ENCODE measurements at places on chromosomes 12 and 14.

DNA sequence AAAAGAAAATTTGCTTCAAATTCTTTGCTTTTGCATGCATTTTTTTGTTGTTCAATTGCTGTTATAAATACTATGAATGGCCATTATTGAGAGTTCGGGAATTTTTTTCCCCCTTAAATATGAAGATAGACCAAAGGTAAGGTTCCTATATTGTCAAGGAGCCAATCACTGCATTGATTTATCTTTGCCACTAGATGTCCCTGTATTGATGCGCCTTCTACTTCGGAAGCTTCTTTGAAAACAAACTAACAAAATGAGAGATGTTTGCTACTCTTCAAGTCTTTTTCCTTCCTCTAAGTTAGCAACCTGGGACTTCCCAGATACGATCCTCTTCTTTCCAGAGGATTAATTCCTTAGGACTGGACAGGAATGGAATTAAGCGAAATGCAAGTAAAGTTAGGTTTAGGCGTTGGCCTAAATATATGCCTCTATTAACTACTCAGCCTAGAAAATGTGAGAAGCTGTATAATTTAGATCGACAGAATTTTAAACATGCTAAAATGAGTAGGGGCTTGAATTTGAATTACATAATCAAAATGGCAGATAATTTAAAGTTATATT, 318.1 kb downstream of the AEBP2 start:
- no peak for DNase-seq

DNA sequence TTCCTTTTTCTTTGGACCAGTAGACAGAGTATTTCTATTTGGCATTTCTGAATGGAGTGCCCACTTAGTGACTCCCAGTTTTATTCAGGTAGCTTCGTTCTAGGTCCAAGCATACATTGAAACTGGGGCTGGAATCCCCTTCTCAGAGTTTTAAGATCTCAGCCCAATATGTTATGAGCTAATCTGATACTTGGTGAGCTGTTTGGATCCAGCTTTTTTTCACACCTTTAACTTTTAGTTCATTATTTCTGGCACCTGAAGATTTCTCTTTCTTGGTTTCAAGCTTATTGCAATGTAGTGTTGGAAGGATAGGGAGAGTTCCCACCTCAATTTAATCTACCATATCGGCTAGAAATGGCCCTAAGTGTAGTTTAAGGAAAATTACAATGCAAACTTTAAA, 53.5 kb upstream of the CCDC198 start:
- DNase-seq = no peak

- DNase-seq = no peak
Observed at GRCh38 chr12:123888989-123889388, 83.6 kb downstream of the CCDC92 start.

GRCh38 chr12:123382684-123383083, 1.2 kb upstream of the KMT5A start:
- DNase-seq = no peak

GRCh38 chr14:89899917-89900663, 54.4 kb downstream of the EFCAB11 start:
- no peak for DNase-seq

GRCh38 chr14:53491884-53492277, 338.8 kb upstream of the DDHD1 start:
- DNase-seq = no peak

DNA sequence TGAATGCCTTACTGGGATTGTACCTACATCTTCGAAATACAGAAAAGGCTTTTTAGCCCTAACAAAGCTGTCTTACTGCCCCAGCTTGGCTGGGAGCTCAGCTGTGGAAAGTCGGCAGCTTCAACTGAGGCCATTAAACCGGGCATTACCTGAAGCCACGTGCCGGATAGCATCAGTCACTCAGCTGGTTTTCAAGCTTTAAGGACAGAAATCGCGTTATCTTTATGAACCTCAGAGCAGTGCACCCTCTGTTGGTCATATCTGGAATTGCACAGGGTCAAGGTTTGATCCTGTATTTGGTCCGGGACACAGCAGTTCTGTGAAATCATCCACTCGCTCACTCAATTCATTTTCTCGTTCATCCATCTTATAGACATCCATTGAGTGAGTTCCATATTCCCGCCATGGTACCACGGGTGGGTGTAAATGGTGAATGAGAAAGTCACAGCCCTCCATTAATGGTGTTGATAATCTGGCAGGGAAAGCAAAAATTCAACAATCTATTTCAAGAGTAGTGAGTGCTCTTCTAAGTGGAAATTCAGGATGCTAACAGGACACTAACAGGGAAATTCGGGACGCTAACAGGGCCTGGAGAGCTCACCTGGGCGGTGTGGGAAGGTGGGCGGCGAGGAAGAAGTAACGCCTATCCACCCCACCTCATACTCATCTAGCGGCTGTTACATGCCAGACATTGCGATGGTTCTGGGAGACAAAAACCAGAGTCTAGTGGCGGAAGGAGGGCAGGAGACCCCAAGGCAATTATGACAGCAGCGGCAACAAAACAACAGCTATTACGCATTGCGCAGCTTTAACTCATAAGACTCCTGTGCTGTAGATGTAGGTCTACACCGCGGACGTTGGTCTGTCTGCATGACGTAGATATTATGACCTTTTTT, 60.6 kb upstream of the TCL1A start:
- peak; percentile 8 for DNase-seq

DNA sequence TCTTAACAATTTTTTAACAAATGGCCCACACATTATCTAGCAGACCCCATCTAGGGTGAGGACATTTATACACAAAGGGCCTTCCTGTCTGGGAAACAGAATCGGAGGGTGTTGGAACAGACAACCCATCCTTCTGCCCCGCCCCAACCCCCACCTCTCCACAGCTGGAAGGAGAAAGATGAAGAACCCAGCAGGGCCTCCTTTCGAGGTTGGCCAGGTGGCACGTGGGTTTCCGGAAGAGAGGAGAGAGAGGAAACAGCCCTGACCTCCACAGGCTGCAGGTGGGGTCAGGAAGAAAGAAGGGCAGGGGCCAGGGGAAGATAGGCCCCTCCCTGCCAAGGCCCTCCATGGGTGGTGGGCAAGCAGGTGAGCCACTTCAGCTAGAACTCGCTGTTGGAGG, 57.2 kb downstream of the LRRC74A start:
- no peak for DNase-seq

GRCh38 chr12:27517961-27518665, 5.9 kb upstream of the PPFIBP1 start:
- DNase-seq = no peak

DNA sequence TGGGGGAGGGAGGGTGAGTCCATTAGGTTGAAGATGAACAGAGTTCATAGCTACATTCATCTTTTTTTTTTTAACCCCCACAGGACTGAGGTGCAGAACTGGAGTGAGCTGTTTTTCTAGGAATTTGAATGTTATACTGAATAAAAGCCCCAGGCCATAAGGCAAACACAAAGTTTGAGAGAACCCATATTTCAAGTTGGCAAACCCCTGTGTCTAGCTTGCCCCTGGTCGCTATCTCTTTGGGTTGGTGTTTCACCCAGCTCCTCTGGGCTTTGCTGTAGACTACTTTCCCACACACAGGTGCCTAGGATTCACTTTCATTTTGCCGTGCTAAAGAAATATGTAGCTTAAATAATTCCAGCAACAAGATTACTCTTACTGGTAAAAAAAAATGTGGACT, 5.2 kb upstream of the LMO3 start:
- no peak for DNase-seq

DNA sequence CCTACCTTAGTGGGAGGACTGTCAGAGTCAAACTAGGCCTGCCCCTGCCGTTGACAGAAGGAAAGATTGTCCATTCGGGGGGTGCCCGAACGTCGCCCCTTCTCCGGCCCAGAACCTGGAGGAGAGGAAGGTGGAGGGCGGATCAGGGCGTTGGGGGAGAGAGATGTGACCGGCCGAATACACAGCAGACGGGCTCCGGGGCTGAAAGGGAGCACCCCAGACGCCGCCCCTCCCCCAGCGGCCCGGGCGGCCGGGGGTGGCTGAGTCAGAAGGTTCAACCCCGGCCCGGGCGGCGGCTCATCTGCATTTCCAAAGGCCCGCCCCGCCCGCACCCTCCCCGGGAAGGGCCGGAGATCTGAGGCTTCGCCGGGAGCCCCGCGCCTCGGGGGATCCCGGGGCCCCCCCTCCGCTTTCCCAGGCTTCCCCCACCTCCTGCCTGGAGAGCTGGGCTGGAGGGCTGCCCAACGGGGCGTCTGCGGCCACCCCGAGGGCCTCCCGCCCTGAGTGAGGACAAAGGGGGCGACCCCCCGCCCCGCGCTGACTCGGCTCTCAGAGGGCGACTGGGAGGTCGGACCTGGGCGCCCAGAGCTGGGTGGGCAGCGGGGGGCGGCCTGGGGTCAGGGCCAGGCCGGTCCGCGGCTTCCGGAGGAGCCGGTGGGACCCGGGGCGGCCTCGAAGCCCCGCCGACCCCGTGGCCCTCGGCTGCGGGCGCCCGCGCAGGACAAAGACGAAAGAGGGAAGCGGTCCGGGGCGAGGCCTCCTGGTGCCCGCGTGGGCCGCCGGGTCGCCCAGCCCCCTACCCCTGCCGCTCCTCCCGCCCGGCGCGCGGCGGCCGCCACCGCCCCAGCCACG, 3.7 kb upstream of the SETD1B start:
- DNase-seq = peak; percentile 59

DNA sequence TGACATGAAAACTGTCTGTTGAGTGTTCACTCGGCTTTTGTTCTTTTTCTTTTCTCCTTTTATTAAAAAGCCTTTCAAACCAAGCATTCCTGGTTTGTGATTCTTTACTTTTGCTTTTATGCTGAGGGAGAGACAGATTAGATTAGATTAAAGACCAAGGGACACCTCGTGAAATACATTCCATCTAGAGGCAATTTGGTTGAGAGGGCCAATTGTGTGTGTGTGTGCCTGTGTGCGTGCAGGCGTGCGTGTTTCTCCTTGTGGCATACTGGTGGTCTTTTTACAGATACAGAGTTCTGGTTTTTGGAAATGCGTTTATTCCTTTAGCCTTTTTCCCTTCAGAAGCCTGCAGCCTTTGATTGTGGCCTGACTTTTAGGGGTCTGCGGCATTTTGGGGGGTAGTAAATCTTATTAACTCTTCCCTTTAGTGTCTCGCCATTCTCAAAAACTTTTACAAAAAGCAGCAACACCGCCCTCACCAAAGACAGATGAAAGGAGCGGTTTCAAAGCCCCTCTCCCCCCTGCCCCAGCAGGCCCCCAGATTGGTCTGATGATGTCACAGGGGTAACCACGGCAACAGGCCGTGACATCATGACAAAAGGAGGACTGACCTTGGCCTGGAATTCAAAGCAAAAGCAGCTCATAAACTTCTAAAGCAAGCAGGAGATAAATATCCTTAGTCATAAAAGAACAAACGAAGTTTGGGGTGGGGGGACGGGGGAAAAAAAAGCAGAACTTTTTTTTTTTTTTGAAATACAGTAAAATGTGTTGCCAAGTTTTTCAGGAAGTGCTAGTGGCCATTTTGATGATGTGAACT, 84.1 kb upstream of the TBX3 start:
- no peak for DNase-seq

- no peak for DNase-seq
Observed at GRCh38 chr14:33232031-33232430, 293.4 kb downstream of the NPAS3 start.

DNA sequence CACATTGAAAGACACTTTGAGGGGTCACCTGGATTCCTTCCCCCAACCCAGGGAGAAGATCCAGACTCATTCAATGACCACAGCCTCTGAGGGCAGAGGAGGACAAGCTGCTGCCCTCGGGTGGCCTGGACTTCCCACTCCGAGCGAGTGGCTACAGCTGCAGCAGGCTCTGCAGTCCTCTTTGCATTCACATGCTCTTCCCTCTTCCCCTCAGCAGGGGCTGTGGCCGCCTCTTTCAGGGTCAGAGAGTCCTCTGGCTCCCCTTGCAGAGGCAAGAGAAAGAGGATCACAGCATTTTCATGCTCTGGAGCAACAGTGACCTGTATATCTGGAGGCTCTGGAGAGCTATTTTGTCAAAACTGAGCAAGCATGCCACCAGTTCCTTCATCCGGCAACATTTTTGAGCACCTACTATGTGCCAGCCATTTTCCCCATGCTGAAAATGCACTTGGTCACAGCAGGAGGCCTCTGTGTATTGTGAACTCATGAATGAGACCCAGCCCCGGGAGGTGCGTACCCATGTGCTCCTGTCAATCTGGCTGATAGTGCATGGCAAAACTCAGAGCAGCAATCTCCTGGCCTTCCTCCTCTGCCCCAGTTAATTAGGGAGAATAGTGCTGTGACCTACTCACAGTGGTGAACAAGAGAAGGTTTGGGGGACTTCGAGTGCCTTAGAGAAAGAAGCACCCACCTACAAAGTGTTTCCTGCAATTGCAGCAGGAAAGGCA, 42.9 kb upstream of the KCNA5 start:
- no peak for DNase-seq

GRCh38 chr14:61132336-61132735, 148.8 kb downstream of the TMEM30B start:
- DNase-seq = no peak

GRCh38 chr12:115004470-115005146, 320.6 kb upstream of the TBX3 start:
- DNase-seq = no peak

- DNase-seq = no peak
Observed at GRCh38 chr14:48792376-48793024, 793.7 kb downstream of the RPS29 start.

DNA sequence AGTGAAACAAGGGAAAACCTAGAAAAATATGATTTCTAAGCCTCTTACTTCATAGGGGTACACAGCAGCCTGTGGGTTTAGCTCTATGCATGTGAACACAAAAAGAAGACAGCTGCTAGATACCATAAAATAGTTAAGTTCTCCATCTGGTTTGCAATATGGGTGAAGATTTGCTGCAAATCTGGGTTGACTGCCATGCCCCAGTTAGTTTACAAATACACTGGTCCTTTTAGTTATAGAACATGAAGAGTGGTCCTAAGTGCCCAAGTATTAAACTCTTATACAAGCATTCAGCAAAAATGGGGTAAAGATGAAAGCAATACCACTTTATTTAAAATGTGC, 176.1 kb downstream of the AEBP2 start:
- DNase-seq = no peak

- no peak for DNase-seq
Observed at GRCh38 chr12:115451780-115452736, 768.1 kb upstream of the TBX3 start.

- no peak for DNase-seq
Observed at GRCh38 chr14:85907536-85907935, 377.6 kb downstream of the FLRT2 start.

- no peak for DNase-seq
Observed at GRCh38 chr14:38108681-38109080, 99.0 kb upstream of the SSTR1 start.

DNA sequence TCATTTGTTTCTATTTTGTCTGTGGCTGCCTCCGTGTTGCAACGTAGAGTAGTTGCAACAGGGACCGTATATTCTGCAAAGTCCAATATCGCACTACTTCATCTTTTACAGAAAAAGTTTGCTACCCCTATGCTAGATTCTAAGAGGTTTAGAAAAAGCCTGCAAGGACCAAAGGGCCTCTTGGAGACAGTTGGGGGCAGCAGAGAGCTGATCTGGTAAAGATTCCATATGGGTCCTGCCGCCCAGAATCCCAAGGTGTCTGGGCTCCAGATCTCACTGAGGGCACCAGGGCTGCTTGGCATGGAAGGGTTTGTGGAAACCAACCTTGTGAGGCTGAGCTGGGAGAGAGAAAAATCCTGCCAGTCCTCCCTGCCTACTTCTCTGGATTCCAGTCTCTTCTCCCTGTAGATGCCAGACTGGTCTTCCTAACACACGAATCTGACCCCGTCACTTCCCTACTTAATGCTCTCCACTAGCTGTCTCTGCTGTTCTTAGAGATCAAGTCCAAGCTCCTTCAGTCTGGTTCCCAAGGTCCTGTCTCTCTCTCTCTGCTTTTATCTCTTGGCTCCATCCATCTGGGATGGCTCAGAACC, 74.6 kb downstream of the GLRX5 start:
- no peak for DNase-seq

- no peak for DNase-seq
Observed at GRCh38 chr14:56271970-56272369, 153.8 kb downstream of the PELI2 start.
